ENCODE measurements at places on chromosomes 5 and 9.

GRCh38 chr5:87877023-87877422 lies 391.6 kb downstream of the TMEM161B start:
- DNase-seq = no peak

DNA sequence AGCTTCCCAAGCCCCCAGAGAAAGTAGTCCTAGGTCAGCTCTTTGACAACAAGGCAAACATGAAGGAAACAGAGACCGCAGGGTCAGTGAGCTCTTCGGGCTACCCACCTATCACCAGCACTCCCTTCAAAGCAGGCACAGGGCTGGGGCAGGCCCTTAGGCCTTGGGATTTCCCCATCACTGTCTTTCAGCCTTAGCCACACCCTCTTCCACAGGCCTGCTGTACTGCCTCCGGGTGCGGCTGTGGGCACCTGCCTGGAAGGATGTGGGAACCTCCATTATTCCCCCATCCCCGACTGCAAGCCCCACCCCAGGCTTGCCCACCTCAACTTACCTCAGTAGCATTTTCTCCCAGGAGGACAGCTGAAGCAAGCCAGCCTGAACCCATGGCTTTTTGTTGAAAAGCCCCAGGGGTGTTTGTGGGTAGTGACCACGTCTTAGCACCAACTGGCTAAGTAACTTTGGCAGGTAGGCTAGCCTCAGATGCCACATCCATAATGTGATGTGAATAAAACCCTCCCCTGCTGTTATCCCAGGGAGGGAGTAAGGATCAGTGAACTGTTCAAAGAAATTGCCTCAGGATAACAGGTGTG lies 100.2 kb downstream of the PIK3R1 start:
- peak; percentile 4 for DNase-seq

DNA sequence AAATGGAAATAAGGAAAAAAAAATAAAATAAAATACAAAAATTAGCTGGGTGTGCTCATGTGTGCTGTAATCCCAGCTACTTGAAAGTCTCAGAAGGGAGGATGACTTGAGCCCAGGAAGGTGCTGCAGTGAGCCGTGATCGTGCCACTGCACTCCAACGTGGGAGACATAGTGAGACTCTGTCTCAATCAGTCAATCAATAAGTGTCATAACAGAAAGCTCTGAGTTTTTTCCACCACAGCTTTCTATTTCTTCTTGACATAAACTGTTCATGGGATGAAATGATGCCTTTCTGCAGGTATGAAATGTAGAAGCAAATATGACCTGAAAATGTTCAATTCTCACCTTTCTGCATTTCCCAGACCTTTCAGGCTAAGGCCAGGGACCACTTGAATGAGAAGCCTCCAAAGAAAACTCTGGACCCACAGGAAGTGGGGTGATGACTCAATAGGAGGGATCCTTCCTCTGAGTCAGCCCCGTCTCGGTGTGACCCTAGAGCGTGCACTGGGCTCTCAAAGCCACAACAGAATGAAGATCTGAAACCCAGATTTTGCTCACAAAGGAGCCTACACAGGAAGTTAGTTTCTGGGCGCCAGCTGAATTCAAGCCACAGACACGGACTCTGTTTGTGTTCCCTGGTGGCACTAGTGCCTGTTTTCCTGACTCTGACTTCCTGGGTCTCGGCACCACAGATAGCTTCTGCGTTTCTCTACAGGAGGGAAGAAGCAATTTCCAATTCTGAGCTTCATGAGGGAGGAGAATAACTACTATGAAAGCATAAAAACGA lies 62.0 kb downstream of the ANKH start:
- DNase-seq = peak; percentile 43

- no peak for DNase-seq
Observed at GRCh38 chr9:14325147-14325546, 11.2 kb upstream of the NFIB start.

- DNase-seq = no peak
Observed at GRCh38 chr5:148828511-148829247, 2.3 kb downstream of the ADRB2 start.

Data from stimulated activated CD4-positive, alpha-beta T cell treated with anti-CD3 and anti-CD28 coated beads, TNF-alpha, amount 100 ng/mL, for 1 hour (primary cell).